IMR-90 (cell line): ENCODE measurements at places on chromosomes 7 and 10. TPM values are rescaled to one million over a fixed set of nuclear protein-coding genes. Genes with fewer than 3 reads are reported as not detected.

DNA sequence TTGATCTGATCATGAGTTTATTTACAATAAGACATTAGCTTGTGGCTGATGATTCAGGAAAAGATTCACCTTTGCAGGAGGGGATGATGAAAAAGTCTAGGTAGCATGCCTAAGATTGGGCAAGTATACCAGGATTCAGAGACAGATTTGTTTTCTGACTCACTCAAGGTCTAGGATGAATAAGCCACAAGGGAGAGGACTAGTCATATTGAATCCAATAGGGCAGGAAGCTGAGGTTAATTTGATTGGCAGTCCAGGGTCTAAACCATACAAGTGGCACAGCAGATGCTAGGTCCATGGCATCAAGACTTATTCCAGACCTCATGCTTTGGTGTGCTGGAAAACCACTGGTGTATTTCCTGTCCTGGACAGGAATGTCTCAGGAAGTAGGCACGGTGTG is 1133.4 kb downstream of the XPNPEP1 start:
- DNase-seq = peak; percentile 60

DNA sequence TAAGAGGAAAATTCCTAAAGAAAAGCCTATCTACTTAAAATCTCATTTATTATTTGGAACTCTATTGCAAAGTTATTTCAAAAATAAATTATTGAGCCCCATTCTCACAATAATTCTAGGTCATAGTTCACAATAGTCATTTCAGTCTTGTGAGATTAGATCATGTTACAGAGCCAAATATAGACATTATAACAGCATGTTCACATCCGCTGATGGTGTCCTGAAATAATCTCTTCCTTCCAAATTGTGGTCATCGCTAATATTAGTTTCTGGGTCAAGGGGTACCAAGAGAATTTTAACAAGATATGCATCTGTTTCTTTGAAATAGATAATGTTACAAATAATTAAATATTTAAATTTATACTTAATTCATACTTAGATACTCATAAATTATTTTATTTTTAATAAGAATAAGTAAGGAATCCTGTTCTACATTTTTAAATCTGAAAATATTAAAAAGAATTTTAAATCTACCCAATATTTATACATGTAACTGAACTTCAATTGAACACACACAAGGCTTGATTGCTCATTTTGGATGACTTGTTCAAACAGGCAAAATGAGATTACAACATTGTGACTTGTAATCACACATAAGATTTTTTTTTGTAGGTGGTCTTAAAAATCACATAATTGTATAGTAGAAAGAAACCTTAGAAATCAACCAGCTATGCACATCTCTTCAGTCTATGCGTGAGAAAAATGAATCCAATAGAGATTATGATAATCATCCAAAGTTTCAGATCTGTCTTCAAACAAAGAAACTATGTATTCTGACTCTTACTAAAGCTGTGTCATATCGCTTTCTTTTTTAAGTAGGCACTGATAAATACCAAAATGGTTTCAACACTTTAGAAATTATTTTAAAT is 13.1 kb downstream of the GNAT3 start:
- peak; percentile 71 for DNase-seq

The SPDYE16 gene
- not detected in 2 replicates for total RNA-seq

DNA sequence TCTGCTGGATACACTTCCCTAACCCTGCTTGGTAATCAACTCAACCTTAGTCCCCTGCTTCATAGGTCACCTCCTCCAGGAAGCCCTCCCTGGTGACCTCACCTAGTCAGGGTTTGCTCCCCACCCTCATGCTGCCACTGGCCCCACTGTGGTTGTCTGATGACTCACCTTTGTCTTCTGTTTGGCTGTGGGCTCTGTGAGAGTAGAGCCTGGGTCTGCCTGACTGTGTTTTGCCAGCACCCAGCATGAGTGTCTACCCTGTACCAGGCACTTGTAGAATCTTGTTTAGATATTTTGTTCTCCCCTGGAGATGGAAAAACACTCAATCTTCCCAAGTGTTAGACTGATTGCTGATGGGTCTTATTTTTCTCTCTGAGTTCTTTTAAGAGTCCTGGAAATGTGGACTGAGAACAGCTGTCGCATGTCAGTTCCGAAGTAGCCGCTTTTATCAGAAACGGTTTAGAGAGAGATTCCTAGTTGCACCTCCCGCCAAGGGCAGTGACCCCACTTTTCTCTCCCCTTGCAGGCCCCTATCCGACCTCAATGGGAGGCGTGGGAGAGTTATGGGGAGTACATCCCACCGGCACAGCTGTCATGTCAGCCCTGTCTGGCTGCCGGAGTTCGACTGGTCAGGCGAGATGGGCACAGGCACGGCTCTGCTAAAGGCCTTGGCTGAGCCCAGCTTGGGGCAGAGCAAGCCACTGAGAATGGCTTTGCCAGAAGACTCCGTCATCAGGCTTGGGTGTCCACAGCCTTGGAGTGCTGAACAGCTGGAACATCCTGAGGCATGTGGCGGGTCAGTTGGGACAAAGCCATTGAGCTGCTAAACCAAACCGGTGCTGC is 134.3 kb downstream of the GRK5 start:
- peak; percentile 83 for DNase-seq

DNA sequence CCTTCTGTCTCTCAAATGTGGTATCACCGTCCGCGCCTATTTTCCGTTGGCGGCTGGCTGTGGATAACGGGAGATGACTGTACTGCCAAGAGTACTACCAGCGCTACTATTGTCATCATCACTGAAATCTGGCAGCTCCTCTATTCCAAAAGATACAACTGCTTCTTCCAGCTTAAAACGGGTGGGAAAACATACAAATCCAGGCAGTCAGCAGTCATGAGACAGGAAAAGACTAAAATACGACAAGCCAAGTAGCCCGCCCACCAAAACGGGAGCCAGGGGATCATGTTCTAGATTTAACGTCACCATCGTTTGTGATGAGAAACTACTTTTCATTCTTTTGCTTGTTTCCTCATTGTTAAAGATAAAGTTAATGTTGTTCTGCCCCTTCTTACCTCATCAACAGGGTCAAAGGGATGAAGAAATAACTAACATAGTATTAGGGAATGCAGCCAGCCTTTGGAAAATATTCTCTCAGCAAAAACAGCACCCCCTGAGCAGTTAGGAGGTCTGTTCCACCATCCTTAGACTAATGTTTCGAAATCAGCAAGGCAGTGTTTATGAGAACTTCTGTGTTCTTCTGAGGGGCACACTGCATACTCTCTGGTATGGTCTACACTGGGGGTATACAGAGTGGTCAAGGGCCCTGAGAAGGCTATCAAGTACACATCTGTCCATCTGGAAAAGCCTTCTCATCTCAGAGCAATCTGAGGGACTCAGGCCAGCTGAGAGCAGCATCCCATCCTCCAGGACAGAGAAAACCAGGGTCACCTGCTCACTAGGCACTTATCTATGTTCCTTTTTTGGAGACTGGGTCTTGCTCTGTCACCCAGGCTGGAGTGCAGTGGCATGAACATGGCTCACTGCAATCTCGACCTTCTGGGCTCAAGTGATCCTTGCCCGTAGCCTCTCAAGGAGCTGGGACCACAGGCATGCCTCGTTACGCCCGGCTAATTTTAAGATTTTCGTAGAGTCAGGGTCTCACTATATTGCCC is 47.5 kb downstream of the GNA12 start:
- DNase-seq = peak; percentile 94

The LIPN gene
- not detected in 2 replicates for total RNA-seq

DNA sequence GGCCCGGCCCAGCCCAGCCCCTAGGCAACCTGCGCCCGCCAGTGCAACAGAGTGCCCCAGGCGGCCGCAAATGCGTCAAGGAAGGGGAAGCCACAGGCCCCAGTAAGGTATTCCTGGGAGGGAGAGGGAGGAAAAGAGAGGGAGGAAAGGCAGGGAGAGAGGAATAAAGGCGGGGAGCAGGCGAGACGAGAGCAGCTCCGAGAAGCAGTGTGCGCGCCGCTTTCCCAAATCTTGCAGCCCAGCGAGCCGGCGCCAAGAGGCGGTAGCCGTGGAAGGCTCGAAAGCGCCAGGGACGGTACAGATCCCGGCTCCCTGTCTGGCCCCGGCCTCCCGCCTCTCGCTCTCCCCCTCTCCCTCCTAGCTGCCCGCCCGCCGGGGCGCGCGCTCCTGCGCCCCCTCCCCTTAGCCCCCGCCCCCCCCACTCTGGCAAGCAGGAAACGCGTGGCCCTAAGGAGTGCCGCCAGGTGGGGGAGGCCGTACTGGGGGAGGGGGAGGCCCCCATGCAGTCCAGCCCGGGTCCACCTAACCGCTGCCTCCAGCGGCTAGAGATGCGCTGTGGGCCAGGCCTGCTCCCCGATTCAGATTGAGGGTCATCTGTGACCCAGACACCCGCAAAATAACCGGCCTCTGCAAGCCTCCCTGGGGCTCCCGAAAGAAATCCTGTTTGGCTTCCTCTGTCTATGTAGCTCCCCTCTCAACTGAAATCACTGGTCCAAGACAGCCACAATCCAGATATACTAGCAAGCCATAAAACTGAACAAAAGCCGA is 4.3 kb downstream of the HOXA10 start:
- no peak for DNase-seq

DNA sequence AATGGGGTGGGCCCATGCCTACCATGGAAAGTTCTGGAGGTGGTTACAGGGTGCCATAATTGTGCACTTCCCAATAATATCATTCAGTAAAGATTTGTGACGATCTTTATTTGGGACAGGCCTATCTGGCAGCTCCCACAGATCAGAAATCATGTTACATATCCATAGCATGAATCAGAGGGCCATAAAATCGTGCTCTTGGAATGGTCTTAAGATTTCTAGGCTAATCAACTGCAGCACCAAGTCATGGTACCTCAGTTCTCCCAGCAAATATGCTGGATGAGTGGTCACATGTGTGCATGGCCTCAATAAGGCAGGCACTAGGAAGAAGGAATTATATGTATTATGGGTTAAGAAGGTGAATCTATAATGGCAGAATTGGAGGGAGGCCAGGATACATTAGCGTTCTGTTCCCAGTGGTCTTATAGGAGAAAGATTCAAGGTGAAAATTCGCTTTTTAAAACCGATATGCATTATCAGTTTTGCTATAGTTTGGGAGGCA is 134.7 kb downstream of the NRP1 start:
- DNase-seq = peak; percentile 35
